ENCODE measurements at places on chromosomes 2 and 18. TPM values are rescaled to one million over a fixed set of nuclear protein-coding genes. Genes with fewer than 3 reads are reported as not detected.

Gene HRH4
- total RNA-seq, result not detected

Gene NRP2
- total RNA-seq, result 258 TPM

Gene SLC4A3
- total RNA-seq, result 2.1 TPM

Gene RFX8
- total RNA-seq, result 5.0 TPM

Gene CCDC148
- total RNA-seq, result 2.2 TPM
